ENCODE measurements at places on chromosomes 6 and 20.
A peak's percentile ranks its signal among the peaks of the same experiment; 100 is the strongest.

DNA sequence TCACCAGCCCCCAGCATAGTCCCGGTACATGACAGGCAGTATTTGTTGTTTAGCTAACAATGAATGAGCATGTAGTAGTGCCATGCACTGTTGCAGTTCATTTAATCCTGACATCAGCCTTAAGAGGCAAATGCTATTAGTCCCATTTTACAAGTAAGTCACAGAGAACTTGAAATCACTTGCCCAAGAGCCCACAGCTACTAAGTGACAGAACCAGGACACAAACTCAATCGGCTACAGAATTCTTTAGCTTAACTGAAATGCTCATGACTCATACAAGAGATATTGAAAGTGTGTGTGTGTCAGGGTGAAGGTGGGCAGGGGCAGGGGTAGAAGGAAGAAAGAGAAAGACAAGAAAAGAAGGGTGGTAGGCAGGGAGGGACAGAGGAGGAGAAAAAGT lies 52.7 kb downstream of the UNC5CL start:
- no peak for DNase-seq

DNA sequence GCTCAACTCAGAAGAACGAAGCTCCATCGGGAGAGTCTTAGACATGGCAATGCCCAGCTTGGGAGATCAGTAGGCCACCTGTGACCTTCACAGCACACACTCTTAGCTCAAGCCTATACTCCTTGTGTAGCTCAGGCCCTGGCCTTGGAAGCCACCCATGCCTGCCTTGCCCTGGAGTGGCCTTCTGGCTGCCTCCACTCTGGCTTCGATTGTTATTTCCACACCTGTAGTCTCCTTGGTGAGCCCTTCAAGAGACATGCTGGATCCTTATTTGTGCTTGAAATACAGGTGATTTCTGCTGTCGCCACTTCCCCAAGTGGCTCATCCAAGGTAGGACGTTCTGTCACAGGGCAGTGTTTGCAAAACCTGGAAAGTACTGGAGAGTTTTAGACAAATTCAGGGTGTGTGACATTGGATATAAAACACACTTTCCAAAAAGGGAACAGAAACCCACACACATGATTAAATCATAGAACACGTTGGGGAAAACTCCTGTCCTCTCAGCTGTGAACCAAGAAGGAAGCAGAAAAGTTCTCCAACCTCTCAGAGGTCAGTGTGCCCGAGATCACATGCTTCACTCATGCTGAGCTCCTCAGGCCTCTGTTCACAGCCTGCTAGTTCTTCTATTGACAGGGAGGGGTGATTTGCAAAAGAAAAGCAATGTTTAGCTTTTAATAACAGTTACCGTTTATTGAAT lies 391.8 kb downstream of the CDC5L start:
- no peak for DNase-seq

DNA sequence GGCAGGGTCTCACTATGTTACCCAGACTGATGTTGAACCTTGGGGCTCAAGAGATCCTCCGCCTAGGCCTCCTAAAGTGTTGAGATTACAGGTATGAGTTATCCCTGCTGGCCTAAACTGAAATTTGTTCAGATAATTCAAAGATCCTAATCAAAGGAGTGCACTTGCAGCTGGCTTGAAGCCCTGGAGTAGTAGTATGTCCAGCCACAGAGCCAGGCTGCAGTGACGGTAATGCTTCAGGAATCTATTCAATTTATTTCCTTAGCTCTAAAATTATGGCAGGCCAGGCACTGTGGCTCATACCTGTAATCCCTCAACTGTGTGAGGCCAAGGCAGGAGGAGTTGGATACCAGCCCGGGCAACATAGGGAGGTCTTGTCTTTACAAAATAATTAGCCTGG lies 1.4 kb upstream of the DDX43 start:
- no peak for DNase-seq

GRCh38 chr6:8738951-8739350 lies 303.6 kb upstream of the SLC35B3 start:
- DNase-seq = no peak

GRCh38 chr6:139990026-139990686 lies 615.7 kb upstream of the CITED2 start:
- DNase-seq = no peak

DNA sequence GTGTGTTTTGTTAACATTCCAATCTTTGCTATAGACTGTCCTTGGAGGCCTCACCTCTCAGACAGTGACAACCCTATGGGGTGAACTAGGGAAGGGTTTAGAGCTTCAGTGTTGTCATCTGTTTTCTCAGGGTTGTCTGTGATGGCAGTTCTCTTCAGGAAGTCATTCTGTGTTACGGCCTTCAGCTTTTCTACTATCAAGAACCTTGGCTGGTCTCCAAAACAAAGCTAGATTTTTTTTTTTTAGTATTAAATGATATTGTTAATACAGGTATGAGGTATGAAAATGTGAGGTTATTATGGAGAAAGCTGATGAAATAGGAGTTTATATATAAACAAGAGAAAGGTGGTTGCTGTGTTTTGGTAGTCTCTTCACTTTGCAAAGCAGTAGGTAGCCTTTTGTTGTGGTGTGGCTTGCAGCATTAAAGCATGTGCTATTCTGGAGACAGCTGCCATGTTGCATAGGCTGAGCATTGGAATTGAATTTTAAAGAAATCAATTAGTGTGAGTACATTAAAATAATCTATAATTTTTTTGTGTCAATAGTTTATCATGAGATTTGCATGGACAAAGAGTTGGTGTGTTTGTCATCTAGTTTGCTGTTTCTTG lies 162.6 kb downstream of the CARMIL1 start:
- DNase-seq = peak; percentile 2

GRCh38 chr6:132805548-132805947 lies 7.1 kb upstream of the SLC18B1 start:
- DNase-seq = no peak

- DNase-seq = peak; percentile 89
Measured at GRCh38 chr6:116680880-116681672, at the start of gene KPNA5. TSS of gene KPNA5 (plus strand) at chr6:116681211. CDS start at chr6:116681335, 124 bp downstream.

GRCh38 chr6:11356404-11357155 lies 124.1 kb upstream of the NEDD9 start:
- no peak for DNase-seq

DNA sequence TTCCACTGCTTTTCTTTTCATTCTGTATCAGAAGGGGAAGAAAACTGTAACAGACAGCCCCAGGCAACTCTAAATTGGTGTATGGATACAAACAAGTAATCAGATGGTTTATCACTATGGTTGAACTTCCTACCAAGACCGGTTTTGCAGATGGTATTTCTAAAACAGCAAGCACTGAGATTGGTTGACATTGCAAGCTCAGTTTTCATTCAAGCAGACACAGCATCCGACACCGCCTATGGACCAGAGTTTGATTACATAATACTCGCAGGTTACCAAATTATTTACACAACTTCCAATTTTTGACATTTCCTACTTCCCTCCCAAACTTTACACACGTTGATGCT lies 209.9 kb downstream of the ALDH8A1 start:
- DNase-seq = no peak

- DNase-seq = no peak
Measured at GRCh38 chr20:49278818-49279676, 1.2 kb upstream of the ZNFX1 start.

GRCh38 chr6:160962835-160963623 lies 28.5 kb upstream of the MAP3K4 start:
- no peak for DNase-seq

DNA sequence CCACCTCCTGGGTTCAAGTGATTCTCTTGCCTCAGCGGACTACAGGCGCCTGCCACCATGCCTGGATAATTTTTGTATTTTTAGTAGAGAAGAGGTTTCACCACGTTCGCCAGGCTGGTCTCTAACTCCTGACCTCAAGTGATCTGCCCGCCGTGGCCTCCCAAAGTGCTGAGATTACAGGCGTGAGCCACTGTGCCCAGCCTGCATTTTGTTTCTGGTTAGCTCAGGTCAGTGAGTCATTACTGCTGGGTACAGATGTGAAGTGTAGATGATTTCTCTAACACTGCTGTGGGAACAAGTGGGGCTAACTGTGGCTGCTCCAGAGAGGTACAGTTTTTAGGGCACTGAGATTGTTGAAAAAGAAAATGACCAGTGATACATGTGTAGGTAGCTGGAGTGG lies 188.6 kb downstream of the PRL start:
- no peak for DNase-seq

- DNase-seq = no peak
Measured at GRCh38 chr6:18219591-18219990, 44.7 kb downstream of the DEK start.

DNA sequence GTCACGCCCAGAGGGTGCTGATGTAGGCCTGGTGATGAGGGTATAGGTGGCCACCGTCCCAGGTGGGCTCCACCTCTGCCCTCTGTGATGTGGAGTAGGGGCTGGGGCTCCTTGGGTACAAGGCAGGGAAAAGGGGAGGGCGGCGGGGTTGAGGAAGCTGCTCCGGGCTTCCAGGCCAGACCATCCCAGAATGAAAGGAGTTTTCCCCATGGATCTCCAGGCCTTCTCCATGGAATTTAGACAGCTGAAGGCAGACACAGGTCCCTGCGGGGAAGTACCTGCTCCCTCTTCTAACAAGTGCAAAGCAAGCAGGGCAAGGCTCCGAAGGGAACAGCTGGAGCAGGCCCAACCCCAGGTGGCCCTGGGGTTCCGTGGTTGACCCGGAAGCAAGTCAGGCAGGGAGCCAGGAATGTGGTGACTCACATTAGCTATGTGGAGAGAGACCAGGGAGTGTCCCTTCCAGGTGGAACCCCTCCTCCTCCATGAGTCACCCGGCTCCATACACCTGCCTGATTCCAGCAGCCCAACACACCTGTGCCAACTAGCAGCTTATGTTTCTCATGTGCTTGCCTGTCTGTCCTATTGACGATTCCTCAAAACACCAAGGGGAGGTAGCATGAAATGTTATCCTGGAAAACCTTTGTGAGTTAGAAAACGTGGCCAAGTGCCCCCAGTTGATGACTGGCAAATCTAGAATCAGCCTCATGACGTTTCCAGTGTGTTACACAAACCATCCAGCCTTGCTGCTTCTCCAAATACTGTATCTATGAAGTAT lies 59.7 kb upstream of the SNX9 start:
- no peak for DNase-seq
